ENCODE measurements at places on chromosomes 13 and 19.

DNA sequence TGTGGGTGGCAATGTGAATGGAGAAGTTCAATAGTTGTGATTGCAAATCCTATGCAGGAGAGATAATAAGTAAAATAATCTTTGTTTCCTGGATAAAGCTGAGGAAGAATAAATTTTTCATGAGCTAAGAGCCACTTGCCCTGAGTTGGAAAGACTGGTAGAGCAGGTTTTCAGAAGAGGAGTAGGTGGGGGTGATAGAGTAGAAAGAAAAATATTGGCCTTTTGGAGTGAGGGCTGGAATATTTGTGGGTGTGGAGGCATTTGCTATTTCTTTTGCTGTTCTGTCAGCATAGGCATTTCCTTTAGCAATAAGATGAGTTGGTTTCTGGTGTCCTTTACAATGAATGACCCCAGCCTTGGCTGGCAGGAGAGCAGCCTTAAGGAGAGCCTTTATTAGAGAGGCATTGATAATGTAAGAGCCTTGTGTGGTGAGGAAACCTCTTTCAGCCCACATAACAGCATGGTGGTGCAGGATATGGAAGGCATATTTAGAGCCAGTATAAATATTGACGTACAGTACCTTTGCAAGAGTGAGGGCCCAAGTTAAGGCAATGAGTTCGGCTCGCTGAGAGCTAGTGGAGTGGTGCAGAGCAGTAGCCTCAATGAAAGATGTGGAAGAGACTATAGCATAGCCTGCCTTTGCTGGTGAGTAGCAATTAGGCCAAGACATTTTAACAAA, 11.6 kb upstream of the ZNF431 start:
- no peak for DNase-seq

DNA sequence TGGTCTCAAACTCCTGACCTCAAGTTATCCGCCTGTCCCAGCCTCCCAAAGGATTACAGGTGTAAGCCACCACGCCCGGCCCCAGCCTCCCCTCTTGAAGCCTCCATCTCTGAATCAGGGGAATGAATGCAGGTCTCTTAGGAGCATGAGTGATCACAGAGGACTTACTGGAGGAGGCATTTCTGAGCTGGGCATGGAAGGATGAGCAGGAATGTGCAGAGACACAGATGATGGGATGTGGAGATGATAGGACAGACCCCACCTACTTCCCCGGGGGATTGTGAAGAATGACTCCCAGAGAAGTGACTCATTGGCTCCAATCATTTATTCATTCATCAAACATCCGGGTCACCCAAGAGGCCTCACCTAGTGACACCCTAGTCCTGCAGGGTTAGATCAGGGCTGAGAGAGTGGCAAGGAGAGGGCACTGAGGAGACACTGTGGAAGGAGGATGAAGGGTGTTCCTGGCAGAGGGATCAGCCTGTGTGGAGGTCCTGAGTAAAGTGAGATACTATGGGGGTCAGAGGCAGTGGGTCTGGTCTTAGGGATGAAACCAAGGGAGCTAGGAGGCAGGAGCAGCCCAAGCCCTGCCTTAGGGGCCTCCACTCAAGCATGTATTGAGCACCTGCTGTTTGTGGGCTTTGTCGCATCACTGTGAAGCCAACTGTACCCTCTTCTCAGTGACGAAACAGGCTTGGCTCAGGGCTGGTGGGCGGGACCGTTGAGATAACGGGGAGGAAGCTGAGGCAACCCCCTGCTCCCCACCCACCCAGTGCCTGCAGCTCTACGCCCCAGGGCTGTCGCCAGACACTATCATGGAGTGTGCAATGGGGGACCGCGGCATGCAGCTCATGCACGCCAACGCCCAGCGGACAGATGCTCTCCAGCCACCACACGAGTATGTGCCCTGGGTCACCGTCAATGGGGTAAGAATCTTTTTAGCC, 3.0 kb downstream of the IFI30 start:
- no peak for DNase-seq

- no peak for DNase-seq
These were observed 1.8 kb downstream of the FCHO1 start for GRCh38 chr19:17752865-17753639.

DNA sequence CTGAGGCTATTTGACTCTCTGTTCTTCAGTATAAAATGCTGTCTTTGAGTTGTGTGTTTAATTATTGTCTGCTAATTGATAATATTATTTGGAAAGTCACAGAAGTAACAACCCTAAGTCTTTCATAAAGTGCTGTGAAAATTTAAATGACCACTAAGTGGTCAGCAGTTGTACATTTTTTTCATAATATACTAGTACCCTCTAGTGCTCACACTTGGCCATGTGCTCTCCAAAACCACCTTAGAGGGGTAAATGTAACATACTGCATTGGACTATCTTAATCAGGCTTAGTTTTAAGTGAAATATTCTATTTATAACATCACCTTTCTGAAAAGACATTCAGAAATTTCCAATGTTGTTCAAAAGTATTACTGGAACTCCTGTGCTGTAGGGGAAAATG, 745.3 kb downstream of the GPC5 start:
- DNase-seq, result no peak

- no peak for DNase-seq
These were observed 4.1 kb downstream of the TLE2 start for GRCh38 chr19:3024870-3025548.

- no peak for DNase-seq
These were observed 5.5 kb downstream of the TPGS1 start for GRCh38 chr19:512547-513365.

DNA sequence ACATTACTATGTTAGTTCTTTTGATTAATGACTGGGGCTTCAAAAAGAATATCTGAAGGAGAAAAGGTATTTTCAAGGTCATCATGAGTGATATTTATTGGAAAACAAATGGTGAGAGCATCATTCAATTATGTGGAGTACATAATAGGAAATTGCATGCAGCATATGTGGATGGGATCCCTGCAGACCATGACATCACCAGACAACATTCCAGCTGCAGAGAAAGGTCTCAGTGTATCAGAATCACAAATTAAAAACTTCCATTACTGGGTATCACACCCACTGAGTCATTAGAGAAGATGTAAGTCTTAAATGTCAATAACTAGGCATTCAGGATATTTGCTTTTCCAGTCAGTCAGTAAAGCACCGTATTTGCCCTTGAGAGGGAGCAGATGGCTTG, 574.4 kb upstream of the SLC10A2 start:
- no peak for DNase-seq

GRCh38 chr19:31347354-31347753, 1.9 kb downstream of the TSHZ3 start:
- DNase-seq, result no peak

- DNase-seq, result no peak
These were observed 10.2 kb upstream of the CBLC start for GRCh38 chr19:44767295-44768180.
